Stimulated activated CD4-positive, alpha-beta T cell treated with anti-CD3 and anti-CD28 coated beads, Interleukin-4, amount 100 ng/mL, for 48 hours (primary cell): ENCODE measurements at places on chromosomes 12 and 14.

DNA sequence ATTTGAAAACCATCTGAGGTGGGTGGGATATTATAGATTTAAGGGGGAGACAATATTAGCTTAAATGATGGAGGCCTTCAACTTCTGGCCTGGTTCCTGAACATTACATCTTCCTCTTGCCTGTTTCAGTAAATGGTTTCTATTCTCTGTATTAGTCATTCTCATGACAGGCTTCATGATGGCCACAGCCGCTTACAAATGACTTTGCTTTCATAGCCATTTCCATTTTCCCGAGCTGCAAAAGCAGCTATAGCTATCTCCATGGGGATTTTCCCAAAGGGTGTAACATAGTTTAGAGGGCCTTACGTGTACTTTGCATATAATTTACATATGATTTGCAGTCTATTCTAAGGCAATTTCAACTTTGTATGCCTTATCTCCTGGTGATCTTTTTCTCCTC lies 121.8 kb downstream of the NRXN3 start:
- no peak for DNase-seq

DNA sequence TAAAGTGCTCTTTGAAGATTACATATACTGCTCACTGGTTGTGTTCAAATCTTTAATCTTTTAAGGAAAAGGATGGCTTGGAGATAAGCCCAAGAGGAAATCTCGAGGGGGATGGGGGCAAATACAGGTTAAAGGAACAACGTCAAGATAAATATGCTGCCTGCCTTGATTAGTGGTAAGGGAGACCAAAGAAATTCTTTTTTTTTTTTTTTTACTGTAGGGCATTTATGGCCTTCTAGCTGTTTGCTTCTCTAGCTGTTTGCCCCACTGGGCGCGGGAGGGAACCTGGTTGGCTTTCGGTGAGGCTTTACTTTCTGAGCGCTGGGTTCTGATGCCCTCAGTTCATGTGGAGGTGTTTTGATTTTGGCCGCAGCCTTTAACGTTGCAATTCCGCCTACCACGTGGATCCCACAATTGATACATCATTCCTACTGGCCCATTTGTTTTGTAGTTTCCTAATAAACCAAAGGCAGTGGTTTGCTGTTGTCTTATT lies 5.7 kb downstream of the CCND2 start:
- no peak for DNase-seq

DNA sequence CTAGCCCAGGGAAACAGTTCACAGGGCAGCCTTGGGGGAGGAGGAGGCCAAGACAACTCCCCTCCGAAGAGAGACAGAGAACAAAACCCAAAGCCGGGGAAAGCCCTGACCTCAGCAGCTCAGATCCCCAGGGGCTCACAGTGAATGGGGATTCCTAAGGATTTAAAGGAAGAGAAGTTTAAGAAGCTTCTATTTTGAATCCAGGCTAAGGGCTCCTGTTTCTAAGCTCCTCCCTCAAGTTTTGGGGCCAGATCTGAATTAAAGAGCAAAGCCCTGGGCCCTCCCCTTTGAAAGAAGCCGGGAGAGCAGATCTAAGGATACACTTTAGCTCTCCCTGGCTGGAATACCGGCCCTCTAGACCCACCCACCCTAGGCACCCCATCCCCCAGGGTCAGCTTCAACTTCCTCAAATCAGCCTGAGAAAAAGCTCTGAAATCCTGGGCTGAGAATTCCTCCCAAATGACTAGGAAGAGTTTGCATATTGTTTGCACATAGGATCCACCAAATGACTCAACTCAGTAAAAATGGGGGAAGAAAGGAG lies 3.9 kb downstream of the KDM2B start:
- DNase-seq = no peak

- DNase-seq = no peak
Measured at GRCh38 chr12:80709811-80710726, 2.6 kb downstream of the MYF6 start.

DNA sequence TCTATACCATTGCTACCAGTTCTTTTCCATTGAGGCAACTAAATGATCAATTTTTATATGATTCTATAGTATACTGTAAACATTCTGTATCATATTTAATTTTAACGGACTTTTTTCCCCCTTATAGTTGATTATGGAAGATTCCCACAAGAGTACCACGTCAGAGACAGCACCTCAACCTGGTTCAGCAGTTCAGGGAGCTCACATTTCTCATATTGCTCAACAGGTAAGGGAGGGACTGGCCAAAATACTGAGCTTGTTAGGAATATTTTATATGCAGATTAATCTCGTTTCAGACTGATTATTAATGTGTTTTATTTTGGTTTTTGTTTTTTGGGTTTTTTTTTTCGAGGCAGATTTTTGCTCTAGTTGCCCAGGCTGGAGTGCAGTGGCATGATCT lies 16.1 kb downstream of the ATF1 start:
- DNase-seq = no peak
